Chondrocyte (in vitro differentiated cells): ENCODE measurements at places on chromosomes 6 and 20.

- no peak for DNase-seq
Observed at GRCh38 chr6:121521164-121521555, 85.7 kb downstream of the GJA1 start.

- DNase-seq, result no peak
Observed at GRCh38 chr20:38725931-38726803, 1.9 kb downstream of the SLC32A1 start.

DNA sequence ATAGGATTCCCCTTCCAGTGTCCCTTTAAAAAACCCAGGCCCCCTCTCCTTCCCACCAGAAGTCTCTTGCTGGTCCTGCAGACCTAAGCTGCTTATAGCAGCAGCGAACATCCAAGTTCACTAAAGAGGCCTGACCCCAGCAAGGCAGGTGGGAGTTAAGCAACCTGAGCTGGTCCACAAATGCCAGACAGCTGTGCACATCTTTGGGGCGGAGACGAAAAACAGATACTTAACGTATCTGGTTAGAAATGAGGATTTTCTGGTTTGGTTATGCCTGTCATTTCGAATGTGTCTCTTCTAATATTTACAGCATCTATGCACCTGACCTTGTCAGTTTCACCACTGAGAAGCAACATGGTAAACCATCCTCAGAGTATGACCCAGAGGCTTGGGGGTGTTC lies 87.8 kb downstream of the SLC2A10 start:
- DNase-seq, result peak; percentile 28

DNA sequence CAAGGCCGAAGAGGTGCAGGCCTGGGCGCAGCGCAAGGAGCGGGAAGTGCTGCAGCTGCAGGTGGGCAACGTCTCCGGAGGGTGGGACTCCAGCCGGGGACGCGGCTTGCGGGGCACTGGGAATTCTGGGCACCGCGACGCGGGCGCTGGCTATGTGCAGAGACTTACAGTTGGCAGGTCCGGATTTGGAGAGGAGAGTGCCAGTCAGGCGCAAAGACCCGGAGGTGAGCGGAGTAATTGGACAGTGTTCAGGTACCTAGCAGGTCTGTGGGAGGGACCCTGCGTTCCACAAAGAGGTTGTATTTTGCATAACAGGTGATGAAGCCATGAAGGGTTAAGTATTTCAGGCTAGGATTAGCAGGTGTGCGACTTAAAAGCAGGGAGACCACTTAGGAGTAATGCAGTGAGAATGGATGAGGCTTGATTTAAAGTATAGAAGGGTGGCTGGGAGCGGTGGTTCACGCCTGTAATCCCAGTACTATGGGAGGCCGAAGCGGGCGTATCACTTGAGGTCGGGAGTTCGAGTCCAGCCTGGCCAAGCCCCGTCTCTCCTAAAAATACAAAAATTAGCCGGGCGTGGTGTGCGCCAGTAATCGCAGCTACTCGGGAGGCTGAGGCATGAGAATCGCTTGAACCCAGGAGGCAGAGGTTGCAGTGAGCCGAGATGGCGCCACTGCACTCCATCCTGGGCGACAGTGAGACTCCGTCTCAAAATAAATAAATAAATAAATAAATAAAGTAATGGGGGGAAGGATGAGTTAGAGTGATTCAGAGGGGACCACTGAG lies 1.0 kb downstream of the MRPS26 start:
- no peak for DNase-seq

- no peak for DNase-seq
Observed at GRCh38 chr20:62925420-62926228, 681 bp downstream of the DIDO1 start.
